ENCODE measurements at places on chromosomes 13 and 19. TPM values are rescaled to one million over a fixed set of nuclear protein-coding genes. Genes with fewer than 3 reads are reported as not detected.

- DNase-seq = no peak
- peaks cover 2% of the 10 kb centered on the region for H3K36me3 ChIP-seq
- H3K4me1 ChIP-seq = peaks cover 10% of the 10 kb centered on the region
These were observed 47.2 kb downstream of the ZAR1L start for GRCh38 chr13:32267836-32268439.

GRCh38 chr13:88526853-88527215, 855.7 kb downstream of the SLITRK5 start:
- H3K27me3 ChIP-seq = no peaks in the 10 kb centered on the region
- H3K4me1 ChIP-seq = no peaks in the 10 kb centered on the region
- no peak overlapping the region for H3K27ac ChIP-seq
- no peak overlapping the region for H3K4me3 ChIP-seq
- no peak for DNase-seq

GRCh38 chr13:67140006-67140405, 90.1 kb downstream of the PCDH9 start:
- no peaks in the 10 kb centered on the region for H3K36me3 ChIP-seq
- H3K4me1 ChIP-seq = no peaks in the 10 kb centered on the region
- DNase-seq = no peak
- no peaks in the 10 kb centered on the region for H3K27me3 ChIP-seq

The TSSK6 gene
- total RNA-seq = 2.6 TPM

Measured in activated T-helper 2 cell treated with anti-CD3 and anti-CD28 coated beads, Interferon-gamma antibody, Interleukin-2, Interleukin-4, amounts not matched to agents 10 μg/mL and 5 μg/mL and 100 μg/mL, durations not matched to agents 14 hours and 24 hours and 36 hours (primary cell).